ENCODE measurements at places on chromosomes 3 and 15.

- peak; percentile 78 for DNase-seq
These were observed 140.9 kb upstream of the IQSEC1 start for GRCh38 chr3:13213911-13214846.

DNA sequence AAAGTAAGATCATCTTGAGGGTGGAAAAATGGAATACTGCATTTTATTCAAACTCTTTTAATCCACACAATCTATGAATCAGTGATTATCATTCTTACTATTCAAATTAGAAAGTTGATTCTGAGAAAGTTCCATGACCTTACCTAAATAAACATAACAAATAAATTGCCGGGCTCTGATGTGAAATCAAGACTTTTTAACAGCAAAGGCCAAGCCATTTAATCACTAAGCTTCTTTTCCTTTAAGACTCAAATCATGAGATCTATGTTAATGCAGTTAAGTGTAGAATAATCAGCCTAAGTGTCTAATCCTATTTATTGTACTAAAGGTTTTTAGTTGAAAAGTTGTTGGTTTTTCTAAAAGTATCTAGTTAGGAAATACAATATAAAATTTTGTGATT, 857.0 kb downstream of the SI start:
- DNase-seq, result no peak

DNA sequence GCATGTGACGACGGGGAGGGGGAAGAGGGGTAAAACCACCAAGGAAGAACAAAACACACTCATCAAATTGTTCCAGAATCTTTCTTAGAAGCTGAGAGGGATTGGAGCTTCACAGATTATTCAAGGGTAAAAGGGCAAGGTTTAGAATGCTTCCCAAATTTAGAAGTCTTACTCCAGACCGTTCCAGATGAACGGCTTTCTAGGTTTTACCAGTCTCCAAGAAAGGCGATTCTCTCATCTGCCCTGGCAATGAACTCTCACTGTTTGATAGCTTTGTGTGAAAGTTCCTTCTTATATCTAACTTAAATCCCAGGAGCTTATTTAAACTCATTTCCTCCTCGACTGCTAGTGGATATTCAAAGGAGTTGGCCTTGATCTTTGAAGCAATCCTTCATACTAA, 124.3 kb upstream of the PRICKLE2 start:
- no peak for DNase-seq

GRCh38 chr3:67550541-67550940, 103.9 kb downstream of the SUCLG2 start:
- no peak for DNase-seq

All from posterior cingulate gyrus (tissue), 11 donors.